Pancreas (tissue), 10 donors: ENCODE measurements at places on chromosomes 7 and 10. TPM values are rescaled to one million over a fixed set of nuclear protein-coding genes. Genes with fewer than 3 reads are reported as not detected.

- no peak for DNase-seq
These were observed 48.7 kb downstream of the CALML3 start for GRCh38 chr10:5573319-5573950.

- DNase-seq: no peak
These were observed 14.3 kb upstream of the ELOVL3 start for GRCh38 chr10:102211615-102212299.

GRCh38 chr10:47254611-47255010 lies 45.4 kb upstream of the GDF10 start:
- peak; percentile 60 for DNase-seq

DNA sequence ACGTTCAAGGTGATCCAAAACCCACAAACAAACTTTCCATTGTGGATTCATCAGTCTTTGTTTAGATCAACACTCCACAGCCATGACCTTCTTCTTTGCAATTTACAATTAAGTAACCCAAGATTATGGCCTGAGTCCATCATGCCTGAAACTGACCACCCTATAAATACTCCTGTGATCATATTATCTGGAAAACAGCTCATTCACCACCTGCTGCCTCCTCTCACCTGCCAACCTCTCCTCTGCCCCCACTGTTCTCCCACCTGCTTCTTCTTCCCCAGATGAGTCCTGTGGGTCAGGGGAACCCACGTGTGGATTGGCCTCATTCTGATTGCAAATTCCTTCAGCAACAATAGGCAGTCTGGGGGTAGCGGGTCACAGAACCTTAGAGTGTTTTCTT lies 81.4 kb downstream of the ABLIM1 start:
- DNase-seq: no peak

DNA sequence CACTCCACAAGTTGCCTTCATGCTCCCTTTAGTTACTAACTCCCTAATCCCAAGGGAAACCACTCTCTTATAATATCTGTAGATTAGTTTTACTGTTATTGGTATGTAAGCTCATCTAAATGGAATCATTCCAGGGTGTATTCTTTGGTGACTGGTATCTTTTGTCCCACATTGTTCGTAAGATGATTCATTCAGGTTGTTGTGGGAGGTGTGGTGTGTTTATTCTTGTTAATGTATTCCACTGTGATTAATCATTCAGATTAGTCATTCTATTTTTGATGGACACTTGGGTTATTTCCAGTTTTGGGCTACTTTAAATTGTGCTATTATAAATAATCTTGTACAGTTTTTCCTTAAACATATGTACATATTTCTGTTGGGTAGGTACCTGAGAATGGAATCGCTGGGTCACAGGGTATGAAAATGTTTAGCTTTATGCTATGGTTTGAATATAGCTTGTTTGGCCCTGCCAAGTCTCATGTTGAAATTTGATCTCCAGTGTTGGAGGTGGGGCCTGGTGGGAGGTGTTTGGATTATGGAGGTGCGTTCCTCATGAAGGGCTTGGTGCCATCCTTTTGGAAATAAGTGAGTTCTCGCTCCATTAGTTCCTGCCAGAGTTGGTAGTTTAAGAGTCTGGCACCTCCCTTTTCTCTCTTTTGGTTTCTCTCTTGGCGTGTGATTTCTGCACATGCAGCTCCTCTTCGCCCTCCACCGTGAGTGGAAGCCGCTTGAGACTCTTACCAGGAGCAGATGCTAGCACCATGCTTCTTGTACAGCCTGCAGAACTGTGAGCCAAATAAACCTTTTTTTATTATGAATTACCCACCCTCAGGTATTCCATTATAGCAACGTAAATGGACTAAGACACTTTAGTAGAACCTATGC lies 13.8 kb downstream of the BTRC start:
- no peak for DNase-seq

- no peak for DNase-seq
These were observed 27.3 kb upstream of the ANK3 start for GRCh38 chr10:60417024-60417423.

DNA sequence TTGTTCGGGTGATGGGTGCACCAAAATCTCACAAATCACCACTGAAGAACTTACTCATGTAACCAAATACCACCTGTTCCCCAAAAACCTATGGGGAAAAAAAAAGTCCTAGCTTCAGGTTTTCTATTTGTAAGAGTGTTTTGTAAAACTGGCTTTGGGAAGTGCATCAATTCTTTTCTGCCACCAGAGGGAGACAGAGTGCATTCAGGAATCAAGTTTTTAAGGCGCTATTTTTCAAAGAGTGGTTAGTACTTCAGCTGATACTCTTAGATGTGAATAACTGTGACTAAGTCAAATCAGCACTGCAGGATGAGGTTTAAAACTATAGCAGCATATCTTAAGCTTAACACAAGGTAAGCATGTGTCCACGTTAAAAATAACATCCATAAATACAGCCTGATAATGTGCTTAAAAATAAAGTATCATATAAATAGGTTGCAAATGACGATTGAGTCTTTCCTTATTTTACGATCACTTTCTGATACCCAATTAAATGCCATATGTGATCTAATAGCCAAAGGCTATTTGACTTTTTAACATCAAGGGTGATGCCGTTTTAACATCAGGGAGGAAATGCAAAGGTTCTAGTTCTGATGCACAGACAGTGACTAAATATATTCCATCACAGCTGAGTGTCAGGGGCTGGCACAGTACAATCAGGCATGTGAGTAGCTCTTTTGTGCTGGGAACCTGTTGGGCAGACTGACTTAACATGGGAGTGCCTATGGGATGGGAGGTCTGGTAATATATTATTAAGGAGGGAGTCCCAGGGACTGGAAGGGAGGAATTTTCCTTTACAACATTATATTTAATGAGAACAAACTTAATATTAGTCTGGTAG lies 10.6 kb upstream of the LYZL2 start:
- DNase-seq: no peak

- no peak for DNase-seq
These were observed 61.9 kb downstream of the AP3M1 start for GRCh38 chr10:74088722-74089121.

- DNase-seq: no peak
These were observed 9.4 kb downstream of the CLDN12 start for GRCh38 chr7:90412458-90413184.

Gene LRRC18
- total RNA-seq: not detected

- peak; percentile 66 for DNase-seq
These were observed 147.6 kb downstream of the ARID5B start for GRCh38 chr10:62048919-62049623.

DNA sequence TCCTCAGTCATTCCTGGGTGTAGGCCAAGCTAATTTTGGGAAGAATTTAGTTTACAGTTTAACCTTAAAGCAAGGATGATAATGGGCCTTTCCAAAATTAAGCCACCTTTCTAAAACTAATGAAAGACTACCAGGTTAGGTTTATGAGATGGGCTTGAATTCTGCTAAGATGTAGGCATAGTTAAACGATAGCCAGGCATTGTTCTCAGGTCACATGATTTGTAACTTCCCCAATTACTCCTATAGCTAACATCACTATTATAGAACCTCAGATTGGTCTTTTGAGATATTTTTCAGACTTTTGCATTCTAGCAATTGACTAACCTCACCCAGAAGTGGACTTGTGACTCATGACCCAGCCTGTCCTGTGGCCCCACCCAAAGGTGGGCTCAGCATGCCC lies 7.0 kb upstream of the NUB1 start:
- DNase-seq: no peak

DNA sequence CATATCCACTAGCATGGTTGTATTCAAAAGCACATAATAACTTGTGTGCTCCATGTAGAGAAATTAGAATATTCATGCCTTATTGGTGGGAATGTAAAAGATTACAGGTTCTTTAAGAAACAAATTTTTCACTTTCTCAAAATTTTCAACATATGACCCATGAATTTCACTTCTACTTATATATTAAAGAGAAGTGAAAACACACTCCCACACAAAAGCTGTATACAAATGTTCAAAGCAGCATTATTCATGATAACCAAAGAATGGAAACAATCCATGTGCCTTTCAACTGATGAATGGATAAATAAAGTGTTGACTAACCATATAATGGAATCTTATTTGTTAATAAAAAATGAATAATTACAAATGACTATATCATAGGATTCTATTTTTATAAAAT lies 694.5 kb upstream of the PCDH15 start:
- DNase-seq: no peak

DNA sequence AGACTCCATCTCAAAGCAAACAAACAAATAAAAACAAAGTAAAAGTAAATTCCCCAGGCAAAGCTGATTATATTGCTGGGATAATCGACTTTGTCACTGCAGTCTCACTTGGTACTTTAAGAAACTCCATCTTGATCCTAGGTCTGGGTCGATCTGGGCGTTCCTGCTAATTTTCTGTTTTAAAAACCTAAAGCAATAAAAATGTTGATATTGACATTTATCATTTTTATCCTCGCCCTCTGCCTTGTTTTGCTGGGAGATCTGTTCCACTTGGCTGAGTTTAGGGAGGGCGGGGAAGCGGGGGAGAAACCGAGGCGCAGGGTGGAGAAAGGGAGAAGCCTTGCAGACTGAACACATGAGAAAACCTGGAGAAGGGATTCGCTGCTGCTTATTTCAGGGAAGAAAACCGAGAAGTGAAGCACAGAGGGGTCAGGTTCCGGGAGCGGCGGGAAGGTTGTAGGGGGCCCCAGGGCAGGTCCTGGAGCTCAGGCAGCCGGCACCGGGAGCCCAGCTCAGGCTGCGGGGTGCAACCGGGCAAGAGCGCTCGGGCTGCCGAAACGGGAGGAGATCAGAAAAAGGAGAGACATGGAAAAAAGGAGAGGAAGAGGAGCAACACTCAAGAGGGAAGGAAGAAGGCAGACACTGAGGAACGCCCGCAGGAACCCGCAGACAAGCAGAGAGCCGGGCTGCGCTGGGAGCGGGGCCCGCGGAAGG lies 27.3 kb upstream of the KMT2C start:
- DNase-seq: no peak

Gene ARHGEF5
- 15.3 TPM for total RNA-seq

DNA sequence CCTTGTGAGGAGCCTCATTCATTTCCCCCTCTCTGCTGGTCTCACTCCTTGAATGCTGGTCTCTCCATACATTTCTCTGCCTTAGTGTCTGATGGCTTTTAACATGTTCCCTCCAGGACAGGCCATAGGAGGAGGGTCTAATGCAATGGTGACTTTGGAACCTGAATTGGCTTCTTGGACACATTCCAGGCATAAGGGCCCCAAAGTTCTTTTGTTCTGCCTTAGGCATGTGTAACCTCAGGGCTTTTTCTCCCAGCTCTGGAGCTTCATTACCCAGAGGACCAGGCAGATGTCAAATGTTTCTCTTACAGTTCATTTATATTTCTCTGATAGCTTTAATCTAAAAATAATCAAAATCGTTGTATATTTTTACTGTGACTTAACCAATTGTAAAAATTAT lies 162.6 kb downstream of the SDK1 start:
- DNase-seq: no peak

Gene ZNF248
- 3.8 TPM for total RNA-seq

Gene BHLHA15
- total RNA-seq: 316 TPM

Gene FGL2
- 7.7 TPM for total RNA-seq
